Activated CD4-positive, alpha-beta T cell treated with anti-CD3 and anti-CD28 coated beads, Interleukin-2, amount 10 ng/mL, durations not matched to agents 24 days and 14 days (primary cell): ENCODE measurements at places on chromosomes 7 and 10.

DNA sequence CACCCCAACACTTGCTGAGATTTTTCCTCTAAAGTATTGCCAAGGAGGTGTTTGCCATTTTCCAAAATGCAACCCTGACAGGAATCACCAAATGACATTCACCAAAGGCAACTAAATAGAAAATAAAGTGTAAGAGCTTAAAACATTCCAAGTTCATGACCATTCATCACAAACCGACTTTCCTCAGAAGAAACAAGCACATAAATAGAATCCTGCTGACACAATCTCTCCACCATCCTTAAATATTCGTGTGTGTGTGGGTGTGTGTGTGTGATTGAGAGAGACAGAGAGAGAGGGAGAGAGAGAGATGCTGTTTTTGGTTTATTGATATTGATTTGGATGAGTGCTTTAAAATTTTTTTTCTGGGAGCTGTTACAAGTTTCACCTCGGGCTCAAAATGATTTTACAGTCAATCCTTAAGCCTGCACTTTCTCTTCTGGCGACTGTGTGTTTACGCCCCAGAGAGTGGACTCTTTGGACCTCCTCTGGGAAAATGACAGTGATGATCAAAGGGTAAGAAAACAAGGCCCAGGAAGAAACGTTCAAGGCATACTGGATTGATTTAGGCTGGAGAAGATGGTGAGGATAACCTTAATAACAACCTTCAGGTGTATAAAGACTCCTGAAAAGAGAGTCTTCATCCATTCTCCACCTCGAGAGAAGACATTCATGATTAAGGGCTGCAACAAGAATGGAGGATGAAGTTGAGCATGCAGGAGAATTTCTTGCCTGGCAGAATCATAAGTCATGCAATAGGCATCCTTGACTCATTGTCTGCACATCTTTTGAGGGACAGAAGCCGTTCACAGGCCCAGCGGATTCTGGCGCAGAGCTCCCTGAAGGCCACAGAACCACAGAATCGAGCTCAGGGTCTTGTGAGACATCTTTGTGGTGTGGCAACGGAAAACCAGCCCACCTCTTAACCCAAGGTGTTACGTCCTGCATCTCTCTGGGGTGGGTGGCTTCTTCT, 104.4 kb upstream of the FGFR2 start:
- DNase-seq = no peak
- H3K36me3 ChIP-seq = no peaks in the 10 kb centered on the region

DNA sequence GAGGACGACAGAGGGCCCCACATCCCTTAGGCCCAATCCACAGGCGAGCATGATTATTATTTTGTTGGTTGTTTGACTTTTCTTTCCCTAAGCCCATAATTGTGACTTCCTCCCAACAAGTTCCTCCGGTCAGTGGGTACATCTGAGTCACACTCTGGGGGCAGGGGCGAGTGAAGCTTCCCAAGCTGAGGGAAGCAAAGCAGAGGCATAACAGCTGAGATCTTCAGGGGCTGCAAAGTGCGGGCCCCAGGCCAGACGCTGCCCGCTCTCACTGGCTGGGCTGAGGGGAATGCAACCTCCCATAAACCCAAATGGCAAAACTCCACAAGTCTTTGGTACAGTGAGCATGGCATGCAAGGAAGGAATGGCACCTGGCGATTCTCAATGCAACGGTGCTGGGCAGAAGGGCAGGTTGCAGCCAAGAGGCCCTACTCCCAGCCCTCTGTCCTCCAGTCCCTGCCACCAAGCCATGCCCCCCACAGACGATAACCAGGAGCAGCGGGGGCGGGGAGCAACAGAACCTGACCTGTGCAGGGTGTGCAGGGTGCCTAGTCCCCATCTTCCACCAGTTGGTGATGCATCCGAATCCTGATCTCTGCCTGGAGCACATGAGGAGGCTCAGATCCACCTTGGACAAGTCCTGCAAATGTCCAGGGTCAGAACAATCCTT, 25.3 kb downstream of the TNS3 start:
- no peak overlapping the region for H3K4me3 ChIP-seq
- H3K27me3 ChIP-seq = no peaks in the 10 kb centered on the region
- no peaks in the 10 kb centered on the region for H3K36me3 ChIP-seq

GRCh38 chr10:128073890-128074289, 52.3 kb downstream of the MKI67 start:
- peaks cover 62% of the 10 kb centered on the region for H3K36me3 ChIP-seq
- H3K27ac ChIP-seq = no peak overlapping the region
- H3K4me3 ChIP-seq = no peak overlapping the region
- no peak for DNase-seq
- H3K27me3 ChIP-seq = no peaks in the 10 kb centered on the region

DNA sequence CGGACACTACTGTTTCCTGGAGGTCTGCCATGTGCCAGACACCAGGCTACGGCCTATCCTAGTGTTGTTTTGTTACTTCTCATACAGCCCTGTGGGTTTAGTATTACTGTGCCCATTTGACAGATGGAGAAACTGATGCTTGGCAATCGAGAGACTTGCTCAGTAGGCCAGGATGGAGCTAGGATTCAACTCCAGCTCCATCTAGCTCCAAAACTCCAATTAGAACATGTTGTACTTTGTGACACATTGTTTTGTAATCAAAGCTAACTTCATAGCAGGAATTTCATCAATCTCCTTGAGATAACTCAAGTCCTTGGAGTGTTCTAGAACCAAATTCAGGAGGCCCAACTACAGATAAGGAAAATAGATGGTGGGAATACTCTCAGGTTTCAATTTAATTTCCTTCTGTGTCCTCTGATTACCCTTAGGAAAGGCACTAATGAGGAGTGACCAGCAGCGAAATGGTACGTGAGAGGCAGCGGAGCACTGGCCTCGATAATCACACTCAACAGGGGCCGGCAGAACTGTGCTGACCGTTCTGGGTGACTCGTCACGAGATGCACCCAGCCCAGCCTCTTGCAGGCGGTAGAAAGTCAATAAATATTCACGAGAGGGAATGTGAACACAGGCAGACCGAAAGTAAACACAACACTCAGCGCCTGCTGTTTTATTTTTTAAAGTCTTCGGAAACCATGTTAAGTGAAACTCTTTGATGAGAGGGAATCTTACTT, 269.6 kb upstream of the NEBL start:
- DNase-seq = no peak
- no peak overlapping the region for H3K4me3 ChIP-seq
- no peak overlapping the region for H3K27ac ChIP-seq
- peaks cover 9% of the 10 kb centered on the region for H3K27me3 ChIP-seq
